ENCODE measurements at places on chromosomes 13 and 19.

GRCh38 chr19:5071579-5071978, 102.7 kb downstream of the KDM4B start:
- no peak for DNase-seq

GRCh38 chr13:20344836-20345490, 112.8 kb upstream of the GJB6 start:
- no peak for DNase-seq

- no peak for DNase-seq
These were observed 1189.9 kb downstream of the UQCRFS1 start for GRCh38 chr19:28023064-28023463.

DNA sequence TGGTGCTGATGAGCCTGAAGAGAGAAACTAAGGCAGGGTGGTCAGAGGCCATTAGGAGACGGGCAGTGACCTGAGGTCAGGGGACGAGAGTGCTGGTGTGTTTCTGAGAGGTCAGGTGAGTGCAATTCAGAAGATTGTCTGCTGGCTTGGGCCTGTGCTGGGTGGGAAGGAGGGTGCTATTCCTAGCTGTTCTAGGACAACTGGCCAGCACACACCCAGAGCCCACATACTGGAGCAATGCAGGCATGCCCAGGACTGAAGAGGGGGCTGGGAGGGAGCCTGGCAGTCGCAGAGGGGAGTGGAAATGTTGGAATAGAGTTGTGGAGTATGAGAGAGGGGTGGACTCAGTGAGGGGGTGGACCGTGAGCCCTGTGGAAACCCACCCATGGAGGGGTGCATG, 16.5 kb downstream of the ARHGEF7 start:
- no peak for DNase-seq

DNA sequence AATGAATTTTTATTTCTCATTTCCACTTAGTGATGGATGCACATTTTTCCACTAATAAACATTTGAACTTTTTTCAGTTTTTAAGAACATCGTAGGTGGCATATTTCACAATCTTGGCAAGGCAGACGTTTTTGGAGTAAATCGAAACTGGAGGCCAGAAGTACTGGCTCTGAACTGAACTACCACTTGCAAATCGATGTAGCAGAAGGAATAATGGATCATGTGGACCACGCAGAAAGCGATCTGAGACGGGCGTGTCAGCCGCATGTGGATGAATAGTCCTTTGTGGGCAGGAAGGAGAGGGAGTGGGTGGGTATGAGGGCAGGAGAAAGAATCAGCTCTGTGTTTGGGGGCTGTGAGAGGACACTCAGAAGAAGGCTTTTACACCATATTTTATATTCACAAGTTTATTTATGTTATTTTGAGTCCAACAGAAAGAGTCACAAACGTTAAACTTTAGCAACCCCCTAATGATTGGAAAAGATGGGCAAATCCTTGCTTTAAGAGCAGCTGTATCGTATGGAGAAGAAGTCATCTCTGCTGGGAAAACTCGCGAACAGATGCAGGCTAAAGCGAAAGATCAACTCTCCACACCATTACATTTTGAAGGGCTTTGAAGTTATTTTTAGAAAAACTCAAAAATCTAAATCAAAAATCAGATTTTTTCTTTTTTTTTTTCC, 90.5 kb downstream of the COL4A2 start:
- DNase-seq, result no peak

GRCh38 chr13:99322297-99323103, 15.3 kb upstream of the GPR183 start:
- no peak for DNase-seq

GRCh38 chr13:30776661-30777060, 41.3 kb downstream of the ALOX5AP start:
- no peak for DNase-seq

DNA sequence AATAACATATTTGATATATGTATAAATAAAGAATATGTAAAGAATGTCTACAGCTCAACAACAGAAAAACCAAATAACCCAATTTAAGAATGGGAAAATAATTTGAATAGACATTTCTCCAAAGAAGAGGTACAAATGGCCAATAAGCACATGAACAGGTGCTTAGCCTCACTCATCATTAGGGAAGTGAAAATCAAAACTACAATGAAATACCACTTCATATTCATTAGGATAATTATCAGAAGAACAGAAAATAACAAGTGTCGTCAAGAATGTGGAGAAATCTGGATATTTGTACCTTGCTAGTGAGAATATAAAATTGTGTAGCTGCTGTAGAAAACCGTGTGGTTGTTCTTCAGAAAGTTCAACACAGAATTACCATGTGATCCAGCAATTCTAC, 8.4 kb upstream of the SUPT20H start:
- DNase-seq, result no peak

GRCh38 chr19:38033658-38034491, 126.9 kb downstream of the SIPA1L3 start:
- no peak for DNase-seq

- no peak for DNase-seq
These were observed 361.9 kb downstream of the TBC1D4 start for GRCh38 chr13:75120085-75120484.

DNA sequence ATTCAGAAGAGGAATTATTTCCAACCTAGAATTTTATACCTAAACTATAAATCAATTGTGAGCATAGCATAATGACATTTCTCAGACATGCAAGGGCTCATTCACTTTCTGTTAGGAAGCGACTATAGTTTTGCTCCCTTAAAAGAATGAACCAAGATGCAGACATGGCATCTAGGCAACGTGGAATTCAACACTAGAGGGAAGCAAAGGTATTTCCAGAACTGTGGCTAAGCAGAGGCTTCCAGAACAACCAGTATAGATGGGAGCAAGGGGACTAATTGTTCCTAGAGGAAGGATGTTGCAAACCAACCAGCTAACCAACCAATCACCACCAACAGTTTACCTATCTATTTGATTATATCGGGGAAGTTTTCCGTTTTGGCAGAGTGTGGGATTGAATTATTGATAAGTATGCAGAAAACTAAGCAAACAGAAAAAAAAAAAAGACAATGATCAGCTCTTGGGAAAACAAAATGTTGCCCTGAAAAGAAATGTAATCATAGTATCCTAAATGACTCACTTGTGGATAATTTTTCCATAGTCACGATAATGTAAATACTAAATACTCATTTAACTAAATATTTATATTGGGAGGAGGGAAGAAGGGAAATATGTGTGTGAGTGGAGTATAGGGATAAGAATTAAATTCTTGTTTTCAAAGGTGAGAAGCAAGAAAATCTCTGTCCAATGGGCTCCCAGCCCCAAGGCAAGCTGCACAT, 21.1 kb downstream of the ARL11 start:
- DNase-seq, result no peak

DNA sequence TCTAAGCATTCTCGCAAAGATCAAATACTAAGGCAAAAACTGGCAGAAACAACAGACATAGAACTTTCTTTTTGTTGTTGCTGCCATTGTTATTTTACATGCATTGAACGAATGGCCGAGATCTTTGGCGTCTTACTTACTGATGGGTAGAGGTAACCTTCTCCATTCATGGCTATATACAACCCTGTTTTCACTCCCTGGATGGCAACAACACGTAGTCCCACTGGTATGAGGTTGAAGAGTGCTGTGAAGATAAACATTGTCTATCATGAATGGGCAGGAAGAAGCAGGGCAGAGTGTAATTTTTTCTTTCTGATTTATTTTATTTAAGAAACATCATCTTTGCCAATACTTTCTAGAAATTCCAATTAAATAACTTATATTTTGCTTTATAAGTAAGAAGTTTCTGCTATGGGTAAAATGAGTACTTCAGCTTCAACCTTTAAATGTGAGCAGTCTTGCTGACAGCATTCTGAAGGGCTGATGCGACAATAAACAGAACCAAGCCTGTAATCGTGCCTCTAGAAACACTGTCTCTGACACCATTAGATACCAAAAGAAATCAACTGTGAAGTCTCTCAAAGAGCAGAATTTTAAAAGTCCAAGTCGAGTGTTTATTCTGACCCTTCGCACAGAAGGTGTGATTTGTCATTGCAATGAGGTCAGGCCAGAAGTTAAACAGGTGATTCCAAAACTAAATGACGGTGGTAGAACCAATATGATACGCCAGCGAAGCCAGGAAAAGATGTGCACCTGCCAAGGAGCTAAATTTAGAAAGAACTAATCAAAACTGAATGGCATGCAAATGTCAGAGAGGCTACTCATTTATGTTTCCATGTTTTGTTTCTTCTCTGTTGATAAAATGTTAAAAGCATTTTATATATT, 416.4 kb downstream of the ITGBL1 start:
- peak; percentile 86 for DNase-seq

- no peak for DNase-seq
These were observed 48.1 kb upstream of the PCDH9 start for GRCh38 chr13:67278235-67278634.

- no peak for DNase-seq
These were observed 6.3 kb upstream of the ZNF358 start for GRCh38 chr19:7509625-7510024.

GRCh38 chr13:47000165-47000564, 103.3 kb upstream of the HTR2A start:
- DNase-seq, result no peak

DNA sequence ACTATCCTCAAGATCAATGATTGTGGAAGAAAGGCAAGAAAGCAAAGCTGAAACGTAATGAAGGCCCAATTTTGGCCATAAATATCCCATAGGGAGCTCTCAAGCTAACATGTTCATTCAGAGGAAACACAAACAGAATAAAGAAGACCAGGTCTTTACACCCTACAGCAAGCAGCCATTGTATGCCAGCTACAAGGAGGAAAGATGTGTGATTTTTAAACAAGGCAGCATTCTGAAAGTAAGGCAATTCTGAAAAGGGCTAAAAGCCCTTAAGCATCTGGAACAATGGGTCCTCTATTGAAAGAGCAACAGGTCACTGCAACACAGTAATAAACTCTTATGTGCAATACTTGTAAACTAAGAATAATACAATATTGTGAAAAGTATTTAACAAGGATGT, 1002.4 kb downstream of the SLITRK1 start:
- DNase-seq, result no peak

DNA sequence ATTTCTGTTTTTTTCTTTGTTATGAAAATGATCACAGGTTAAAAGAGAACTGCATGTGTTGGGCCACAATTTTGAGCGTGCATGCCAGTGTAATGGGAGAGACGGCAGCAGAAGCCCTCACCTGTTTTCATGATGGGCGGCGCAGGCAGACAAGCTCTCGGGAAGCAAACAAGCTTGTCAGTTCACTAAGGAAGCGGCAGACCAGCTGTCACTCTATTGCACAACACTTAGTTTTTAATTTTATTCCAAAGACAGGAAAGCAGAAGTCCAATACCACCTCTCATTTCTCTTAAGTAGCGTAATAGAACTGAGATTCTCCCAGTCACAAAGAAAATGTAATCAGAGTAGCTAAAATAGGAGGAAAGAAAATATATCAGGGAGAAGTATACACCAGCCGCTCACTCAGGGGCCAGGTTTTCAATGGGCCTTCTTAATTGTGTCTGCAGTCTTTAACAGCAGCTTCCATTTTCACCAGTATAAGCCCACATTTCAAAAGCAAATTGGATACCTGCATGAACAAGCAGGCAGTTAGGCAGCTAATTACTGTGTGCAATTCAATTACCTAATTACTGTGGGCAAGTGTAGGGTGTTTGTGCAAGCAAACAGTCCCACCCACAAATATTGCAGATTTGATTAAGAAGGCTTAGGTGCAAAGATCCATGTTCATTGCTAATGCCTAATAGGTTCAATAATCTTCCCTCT, 711.4 kb downstream of the DIAPH3 start:
- DNase-seq, result peak; percentile 48

DNA sequence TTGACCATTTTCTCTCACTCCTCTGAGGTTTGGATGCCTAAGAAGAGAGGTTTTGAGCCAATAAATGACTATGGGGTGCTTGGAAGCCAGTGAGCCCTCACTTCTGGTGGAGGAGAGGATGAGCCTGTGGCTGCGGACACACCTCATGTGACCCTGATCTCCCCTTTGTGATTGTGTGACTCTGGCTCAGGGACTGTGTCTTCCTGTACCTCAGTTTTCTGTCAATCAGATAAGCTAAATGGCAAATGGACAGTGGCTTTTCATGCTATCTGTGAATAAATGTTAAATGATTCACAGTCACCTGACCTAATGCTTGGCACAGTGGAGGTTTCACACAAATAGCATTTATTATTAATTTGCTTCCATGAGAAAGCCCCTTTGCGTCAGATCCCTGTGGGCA, 2.7 kb downstream of the PSG8 start:
- no peak for DNase-seq

- no peak for DNase-seq
These were observed 24.3 kb upstream of the CEACAM21 start for GRCh38 chr19:41551711-41552110.

DNA sequence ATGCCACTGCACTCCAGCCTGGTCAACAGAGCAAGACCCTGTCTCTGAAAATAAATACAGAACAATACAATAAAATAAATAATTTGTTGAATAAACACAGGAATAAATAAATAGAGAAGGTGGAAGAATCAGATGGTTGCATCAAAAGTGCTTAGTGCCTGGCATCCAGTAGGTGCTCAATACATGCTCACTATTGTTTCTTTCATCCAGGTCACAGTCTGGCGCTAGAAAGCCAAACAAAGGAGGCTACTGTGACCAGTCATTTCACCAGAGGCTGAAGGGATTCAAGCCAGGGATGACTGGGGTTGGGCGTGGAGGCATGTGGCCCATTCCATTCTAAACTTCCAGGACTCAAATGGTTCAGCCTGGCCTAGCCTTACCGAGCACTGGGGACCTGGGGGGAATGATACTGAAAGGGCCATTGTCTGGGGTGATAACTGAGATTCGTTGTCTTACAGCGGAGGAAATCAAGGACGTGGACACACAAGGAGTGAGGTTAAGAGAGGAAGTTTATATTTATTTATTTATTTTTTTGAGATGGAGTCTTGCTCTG, 3.6 kb upstream of the NDUFB7 start:
- no peak for DNase-seq

GRCh38 chr13:60707878-60708277, 310.9 kb downstream of the TDRD3 start:
- DNase-seq, result no peak

DNA sequence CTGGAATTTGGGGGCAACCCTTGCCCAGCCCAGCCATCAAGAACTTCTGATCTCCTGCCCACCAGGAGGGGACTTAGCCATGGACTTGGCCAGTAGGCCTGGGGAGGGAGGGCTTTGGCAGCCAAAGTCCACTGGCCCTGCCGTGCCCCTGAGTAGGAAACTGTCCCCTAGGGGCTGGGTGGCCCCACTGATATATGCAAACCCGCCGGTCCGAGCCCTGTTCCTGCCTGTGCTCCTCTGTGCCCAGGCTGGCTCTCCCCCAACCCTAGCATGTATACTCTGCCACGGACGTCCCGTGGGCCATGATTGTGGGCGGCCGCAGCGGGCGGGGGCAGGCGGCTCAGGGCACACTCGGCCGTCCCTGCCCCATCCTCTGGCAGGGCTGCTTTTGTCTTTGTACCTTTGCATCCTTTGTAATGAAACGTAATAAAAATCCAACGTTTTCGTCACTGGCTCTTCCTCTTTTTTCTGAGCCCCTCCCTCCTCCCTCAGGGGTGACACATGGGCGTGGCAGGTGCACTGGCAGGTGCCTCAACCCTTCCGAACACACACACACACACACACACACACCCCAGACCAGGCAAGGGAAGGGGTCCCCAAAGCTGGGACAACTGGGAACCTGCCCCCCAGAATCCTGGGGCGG, 9.1 kb downstream of the COMP start:
- no peak for DNase-seq

All from SHP77 (cell line).